ENCODE measurements at places on chromosomes 12 and 14. TPM values are rescaled to one million over a fixed set of nuclear protein-coding genes. Genes with fewer than 3 reads are reported as not detected.

GRCh38 chr12:42284157-42284556 lies 41.7 kb downstream of the ZCRB1 start:
- DNase-seq, result no peak

MYBPC1 gene
- total RNA-seq, result 4.6 TPM

KRT80 gene
- total RNA-seq, result 0.14 TPM

DNA sequence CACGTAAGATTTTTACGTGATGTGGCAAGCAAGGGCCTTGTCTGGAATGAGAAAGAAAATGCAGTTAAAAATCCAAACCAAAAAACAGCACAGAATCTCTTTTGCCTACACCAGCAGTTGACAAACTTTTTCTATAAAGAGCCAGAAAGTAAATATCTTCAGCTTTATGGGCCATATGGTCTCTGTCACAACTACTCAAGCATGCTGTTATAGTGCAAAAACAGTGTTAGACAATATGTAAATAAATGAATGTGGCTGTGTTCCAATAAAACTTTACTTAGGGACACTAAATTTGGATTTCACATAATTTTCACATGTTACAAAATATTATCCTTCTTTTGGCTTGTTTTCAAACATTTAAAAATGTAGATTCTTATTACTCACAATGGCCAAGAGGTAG lies 6.2 kb upstream of the ELK3 start:
- DNase-seq, result no peak

- DNase-seq, result no peak
Measured at GRCh38 chr12:26317942-26318575, 122.7 kb downstream of the SSPN start.

DNA sequence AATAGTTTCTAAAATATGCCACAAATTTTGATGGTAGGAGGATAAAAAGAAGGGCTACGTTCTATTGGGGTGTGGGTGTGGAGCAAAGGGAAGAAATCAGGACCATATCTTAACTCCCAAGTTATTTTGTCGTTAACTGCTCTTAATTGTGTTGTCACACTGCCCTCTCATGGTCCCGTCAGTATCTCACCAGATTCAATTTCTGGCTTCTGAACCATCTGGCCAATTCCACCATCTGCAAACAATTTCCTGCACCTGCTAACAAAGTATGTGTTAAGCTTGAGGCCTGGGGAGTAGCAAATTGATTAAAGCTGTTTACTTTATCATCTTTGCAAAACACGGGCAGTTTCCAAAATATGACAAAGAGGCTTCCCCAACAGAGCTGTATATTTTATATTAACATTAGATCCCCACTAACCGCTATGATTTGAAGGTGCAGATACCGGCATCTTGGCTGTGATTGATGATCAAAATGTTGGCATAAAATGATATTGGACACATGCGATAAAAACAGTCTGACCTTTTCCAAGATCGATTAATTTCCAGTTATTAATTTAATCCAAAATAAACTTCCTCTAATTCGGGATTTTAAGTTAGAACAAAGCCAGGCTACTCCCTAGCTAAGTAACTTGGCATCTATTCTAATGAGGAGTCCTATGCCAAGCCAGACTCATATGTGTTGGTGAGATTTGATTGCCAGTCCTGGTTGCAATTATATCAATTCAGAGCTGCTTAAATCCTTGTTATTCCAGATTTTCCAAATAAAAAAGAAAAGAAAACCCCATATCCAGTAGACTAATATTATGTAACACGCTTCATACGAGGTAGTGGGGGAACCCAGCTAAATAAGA lies 6.9 kb upstream of the DNM1L start:
- peak; percentile 70 for DNase-seq

LAG3 gene
- 1.5 TPM for total RNA-seq

GRCh38 chr14:101405171-101405883 lies 156.0 kb upstream of the DIO3 start:
- no peak for DNase-seq

VRTN gene
- 0.05 TPM for total RNA-seq

CELA1 gene
- total RNA-seq, result 0.09 TPM

RNASE12 gene
- not detected for total RNA-seq

GRCh38 chr12:132046561-132046960 lies 96.8 kb downstream of the EP400 start:
- no peak for DNase-seq

GALNT8 gene
- 0.61 TPM for total RNA-seq

- DNase-seq, result no peak
Measured at GRCh38 chr12:9367828-9368227, 159.6 kb upstream of the PZP start.

DNA sequence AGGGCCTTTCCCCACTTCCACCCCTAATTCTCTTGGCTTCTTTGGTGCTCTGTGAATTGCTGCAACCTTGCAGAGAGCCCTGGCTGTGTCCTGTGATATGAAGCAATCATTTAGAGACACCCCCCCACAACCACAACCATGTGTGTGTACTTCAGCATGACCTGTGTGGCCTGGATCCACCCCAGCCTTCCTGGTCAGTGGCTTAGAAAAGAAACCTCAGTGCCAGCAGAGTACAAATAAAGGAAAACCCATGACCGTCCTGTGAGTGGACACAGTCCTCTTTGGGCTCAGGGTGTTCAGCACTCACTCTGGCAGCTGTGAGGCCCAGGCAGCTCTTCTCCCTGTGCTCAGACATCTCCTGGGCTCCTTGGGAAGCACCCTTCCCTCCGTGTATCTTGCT lies 206.6 kb upstream of the DIO3 start:
- no peak for DNase-seq

- DNase-seq, result peak; percentile 64
Measured at GRCh38 chr12:64796205-64796845, 28.1 kb upstream of the TBC1D30 start.

DNA sequence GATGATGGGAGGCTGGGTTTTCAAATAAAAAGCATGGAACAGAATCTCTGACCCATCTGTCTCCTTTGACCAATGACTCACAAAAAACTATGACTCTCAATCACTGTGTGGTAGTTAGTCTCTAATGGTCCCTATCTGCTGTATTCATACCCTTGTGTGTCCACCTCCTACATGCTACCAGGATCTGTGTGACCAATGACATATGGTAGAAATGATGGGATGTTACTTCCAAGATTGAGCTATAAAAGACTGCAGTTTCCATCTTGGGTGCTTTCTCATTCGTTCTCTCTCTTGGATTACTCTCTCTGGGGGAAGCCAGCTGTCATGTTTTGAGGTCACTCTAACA lies 144.7 kb upstream of the BTG1 start:
- no peak for DNase-seq

SMCO3 gene
- 0.05 TPM for total RNA-seq

LRRC10 gene
- total RNA-seq, result 0.05 TPM

DNA sequence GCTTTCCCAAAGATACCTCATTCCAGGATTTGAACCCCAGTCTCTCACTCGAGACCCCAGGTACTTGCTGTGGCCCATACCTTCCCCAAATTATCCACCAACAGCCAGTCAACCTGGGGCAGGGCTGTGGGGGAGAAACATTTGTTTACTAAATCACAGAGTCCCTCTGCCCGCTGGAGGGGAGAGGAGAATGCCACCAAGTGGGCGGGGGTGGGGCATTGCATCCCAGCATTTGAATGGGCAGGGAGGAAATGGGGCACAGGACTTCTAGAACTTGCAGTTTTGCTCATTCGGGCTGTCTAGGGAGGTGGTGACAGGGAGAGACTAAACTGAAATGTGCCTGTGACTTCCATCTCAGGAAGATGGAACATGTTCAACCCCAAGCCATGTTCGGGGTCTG lies 10.9 kb upstream of the SERPINA9 start:
- no peak for DNase-seq

DNA sequence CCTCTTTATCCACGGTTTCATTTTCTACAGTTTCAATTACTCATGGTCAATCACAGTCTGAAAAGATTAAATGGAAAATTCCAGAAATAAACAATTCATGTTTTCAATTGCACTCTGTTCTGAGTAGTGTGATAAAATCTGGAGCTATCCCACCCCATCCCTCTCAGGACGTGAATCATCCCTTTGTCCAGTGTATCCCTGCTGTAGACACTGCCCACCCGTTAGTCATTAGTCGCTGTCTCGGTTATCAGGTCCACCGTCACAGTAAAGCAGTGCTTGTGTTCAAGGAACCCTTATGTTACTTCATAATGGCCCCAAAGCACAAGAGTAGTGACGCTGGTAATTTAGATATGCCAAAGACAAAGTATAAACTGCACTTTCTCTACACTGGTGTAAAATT lies 141.0 kb upstream of the LMNTD1 start:
- DNase-seq, result no peak

CLEC4C gene
- total RNA-seq, result 1.4 TPM

GRCh38 chr12:95257541-95257940 lies 39.9 kb downstream of the VEZT start:
- DNase-seq, result no peak

DNA sequence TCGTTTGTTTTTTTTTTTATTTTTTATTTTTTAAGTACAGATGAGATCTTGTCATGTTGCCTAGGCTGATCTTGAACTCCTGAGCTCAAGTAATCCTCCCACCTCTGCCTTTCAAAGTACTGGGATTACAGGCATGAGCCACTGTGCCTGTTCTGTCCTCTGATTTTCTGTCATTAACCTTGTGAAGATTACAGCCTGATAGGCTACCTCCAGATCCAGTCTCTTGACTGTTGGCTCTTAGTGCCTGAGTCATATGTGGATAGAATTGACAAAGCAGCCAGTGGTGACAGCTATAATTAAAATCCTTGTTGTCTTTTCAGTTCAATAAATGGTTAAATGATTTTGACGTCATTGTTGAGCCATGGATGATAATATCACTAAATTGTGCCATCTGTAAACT lies 21.3 kb upstream of the REP15 start:
- no peak for DNase-seq

CCDC60 gene
- total RNA-seq, result 0.52 TPM

CD163 gene
- total RNA-seq, result 14.9 TPM

PLA2G1B gene
- total RNA-seq, result 0.09 TPM

- no peak for DNase-seq
Measured at GRCh38 chr12:119686776-119687175, 18.8 kb downstream of the PRKAB1 start.

DNA sequence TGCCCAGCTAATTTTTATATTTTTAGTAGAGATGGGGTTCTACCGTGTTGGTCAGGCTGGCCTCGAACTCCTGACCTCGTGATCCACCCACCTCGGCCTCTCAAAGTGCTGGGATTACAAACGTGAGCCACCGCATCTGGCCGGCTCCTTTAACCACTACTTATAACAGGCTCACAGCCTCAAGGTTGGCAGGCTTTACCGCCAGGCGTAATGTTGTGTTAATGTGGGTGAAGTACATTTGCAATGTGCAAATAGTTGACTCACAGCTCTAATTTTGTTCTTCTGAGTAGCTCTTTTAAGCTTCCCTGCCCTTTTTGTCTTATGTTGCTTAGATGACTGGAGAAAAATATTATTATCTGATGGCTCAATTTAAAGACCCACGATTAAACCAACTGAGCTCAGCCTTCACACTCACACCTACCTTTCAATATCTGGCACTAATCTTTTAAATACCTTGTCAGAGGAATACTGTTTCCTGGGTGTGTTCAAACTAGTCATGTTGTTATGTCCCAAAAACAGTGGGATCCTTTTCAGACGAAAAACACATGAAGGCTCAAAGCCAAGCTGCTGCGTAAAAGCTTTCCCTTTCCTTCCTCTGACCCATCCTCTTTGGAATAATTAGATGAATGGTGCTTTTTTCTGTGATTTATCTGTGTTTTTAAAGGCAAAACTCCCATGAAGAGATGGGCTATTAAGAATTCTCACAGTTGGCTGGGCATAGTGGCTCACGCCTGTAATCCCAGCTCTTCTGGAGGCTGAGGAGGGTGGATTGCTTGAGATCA lies 57.2 kb upstream of the USP44 start:
- no peak for DNase-seq

GALNT16 gene
- 0.76 TPM for total RNA-seq

DNA sequence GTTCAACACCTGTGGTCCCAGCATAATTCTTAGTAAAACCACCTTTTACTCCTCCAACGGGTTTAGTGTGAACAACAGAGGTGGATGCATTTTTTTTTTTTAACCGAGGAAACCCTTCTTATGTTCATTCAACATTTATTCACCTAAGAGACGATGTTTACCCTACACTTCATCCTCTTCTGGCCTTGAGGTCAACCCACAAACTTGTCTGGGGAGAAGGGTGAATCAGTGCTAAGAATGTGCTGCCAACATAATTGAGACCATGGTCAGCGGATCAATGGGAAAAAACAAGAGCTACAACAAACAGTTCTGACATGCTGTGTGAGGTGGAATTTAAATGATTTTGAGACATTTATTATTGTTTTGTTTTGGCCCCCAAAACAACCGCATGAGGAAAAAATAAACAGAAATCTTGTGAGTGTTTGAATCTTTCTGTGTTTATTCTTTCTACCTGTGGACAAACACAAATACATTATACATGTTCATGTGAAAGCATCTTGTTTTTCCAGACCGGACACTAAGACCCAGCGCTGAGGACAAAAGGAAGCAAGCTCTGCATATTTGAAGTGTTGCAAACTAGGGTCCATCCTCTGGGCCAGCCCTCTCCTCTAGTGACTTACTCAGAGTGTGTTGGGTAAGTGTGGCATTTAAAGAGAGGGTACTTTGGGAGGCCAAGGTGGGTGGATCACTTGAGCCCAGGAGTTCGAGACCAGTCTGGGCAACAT lies 5.1 kb upstream of the USP30 start:
- DNase-seq, result no peak

DNA sequence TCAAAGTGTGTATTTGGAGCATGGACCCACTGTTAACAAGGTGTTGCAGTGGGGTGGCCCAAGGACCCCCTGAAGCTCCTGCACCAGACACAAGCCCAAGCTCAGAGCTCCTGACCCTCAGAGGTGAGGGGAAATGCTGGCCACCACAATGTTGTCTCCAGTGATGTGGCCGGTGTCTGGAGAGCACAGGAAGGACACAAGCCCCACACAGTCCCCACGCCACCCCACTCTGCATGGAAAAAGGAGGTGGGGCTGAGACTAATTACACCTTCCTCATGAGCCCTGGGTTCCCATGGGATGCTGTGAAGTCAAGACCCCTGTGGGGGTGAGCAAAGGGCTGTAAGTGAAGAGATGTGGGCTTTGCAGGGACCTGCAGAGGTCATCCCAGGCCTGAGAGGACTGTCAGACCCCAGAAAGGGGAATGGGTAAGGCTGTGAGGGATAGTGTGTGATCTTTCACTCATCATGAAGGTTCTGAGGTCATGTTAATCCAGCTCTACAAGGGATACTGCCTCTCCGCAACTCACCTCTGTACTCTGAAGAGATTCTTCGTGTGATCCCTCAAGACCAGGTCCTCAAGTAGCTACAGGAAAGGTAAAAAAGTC lies 136.3 kb upstream of the DHRS4 start:
- DNase-seq, result no peak

GRCh38 chr12:91859347-91859746 lies 286.3 kb downstream of the BTG1 start:
- DNase-seq, result no peak

IL23A gene
- 14.4 TPM for total RNA-seq

DNA sequence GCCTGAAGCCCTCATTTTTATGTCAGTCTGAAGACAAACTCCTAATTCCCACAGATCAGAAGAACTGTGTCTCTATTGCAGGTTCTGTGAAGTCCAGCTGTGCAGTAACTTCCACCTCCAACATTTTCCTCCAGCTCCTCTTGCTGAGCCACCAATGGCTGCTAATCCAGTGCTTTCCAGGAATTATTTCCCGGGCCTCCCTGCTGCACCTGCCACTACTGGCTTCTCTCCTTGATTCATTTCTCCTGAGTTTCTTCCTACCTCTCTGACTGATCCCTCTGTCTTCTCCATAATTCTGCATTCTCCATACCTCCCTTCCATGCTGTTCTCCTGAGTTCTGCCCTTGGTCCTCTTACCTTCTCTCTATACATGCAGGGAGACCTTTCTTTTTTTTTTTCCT lies 21.2 kb downstream of the CALCOCO1 start:
- no peak for DNase-seq

TNFAIP2 gene
- total RNA-seq, result 66.2 TPM
